ENCODE measurements at places on chromosomes 13 and 19.

GRCh38 chr19:8304841-8305621 lies 3.1 kb downstream of the CD320 start:
- DNase-seq = no peak

DNA sequence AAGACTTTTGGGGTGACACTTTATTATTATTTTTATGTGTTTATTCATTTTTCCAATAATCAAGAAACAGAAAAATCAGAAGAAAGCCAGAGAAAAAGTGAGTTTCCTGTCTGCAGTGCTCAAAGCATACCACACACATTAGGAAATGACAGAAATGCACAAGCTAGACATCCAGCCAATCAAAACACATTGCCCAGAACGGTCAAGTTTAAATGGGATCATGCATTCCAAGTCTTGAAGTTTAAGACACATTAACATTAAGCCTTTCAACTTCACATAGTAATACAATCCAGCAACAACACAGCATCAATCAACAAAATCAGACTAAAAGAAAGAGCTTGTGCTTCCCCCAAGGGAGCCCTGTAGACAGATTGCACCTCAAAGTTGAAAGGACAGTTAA lies 28.7 kb upstream of the MEDAG start:
- DNase-seq = no peak

DNA sequence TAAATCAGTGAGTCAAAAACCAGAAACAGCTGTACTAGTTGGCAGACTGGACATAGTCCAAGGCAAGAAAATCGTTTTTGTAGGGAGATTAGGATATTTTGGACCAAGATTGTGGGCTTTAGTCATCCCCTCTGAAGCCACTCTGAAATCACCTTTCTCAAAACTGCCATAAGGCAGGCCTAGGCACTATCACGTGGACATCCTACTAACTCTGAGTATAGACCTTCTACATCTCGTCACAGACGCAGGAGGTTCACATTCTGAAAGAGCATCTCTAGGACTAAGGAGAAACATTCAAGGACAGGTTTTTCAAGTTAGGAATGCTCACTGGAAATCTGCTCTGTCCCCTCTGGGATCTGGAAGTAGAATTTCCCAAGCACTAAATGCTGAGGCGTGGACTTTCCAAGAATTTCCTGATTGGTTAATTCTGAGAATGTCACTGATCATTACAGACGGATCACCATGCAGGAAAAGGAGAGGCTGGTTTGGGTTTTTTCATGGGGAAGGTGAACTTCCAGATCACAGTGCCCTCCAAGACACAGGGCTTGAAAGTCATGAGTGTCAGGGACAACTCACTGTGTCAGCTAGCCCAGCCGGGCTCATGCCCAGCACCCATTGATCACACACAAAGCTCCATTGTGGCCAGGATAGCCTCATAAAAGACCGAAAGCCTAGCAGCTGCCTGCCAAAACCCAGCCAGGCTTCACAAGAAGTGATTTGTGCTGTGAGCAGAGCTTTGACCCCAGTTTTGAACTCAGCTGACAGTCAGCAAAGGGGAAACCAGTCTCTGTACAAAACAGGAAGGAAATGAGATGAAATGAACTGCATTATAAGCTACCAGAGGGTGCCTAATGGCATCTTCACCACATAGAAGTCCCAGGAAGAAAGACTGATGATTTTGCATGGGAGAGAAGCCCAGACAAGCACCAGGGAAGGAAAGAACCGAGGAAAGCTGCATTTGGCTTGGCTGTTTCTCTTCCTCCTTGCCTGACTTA lies 2.7 kb upstream of the RUBCNL start:
- DNase-seq = peak; percentile 85

DNA sequence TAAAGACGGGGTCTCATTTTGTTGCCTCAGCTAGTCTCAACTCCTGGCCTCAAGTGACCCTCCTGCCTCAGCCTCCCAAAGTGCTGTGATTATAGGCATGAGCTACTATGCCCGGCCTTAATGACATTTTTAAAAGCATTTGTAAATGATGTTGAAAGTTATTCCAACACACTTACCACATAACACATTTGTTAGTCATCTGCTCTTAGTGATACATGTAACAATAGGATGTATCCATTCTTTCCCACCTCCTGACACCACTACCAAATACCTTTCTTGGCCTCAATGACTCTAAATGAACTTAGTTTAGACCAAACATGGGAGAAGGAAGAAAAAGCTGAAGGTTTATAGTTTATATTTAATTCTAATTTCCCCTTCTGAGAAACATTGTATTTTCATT lies 59.8 kb upstream of the MEDAG start:
- no peak for DNase-seq

DNA sequence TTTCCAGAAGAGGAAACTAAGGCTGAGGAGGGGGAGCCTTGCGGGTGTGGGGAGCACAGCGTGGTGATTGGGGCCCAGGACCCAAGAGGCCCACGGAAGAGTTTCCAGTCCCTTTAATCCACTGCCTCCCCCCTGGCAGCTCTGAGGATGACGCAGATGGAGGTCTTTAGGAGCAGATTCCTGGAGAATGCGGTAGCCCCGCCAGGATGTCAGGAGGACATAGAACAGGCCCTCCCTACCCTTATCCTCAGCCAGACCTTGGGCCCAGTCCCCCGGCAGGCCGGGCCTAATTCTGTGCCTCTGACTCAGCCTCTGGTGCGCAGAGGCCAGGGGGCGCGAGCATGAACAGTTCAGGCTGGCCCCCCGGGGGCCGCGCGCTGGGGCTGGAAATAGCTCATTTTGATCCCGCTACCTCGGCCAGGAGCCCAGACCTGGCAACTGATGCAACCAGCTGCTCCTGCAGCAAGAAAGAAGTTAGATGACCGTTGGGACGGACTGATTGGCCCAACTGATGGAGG lies 461 bp upstream of the HSPB6 start:
- DNase-seq = no peak

DNA sequence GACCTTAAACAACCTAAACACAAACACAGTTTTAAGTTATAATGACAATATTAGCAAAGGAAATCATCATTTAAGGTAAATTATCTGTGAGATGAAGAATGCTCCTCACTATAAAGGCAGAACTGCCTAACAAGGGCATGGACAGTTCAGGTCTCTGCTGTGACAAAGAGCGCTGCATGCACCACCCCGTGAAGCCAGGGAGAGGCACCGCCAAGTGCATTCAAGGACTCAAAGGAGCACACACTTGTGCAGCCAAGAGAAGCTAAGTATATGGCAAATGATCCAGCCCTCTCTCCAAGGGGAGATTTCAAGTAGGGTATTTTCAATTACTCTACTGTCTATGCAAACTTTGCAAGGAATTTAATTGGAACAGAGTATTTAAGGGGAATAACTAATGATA lies 126.0 kb downstream of the RAP2A start:
- DNase-seq = no peak

GRCh38 chr19:8265872-8266271 lies 42.3 kb downstream of the CD320 start:
- DNase-seq = no peak

- DNase-seq = no peak
These were observed 85.1 kb downstream of the KATNAL1 start for GRCh38 chr13:30222254-30222653.
